ENCODE measurements at places on chromosomes 12 and 14. TPM values are rescaled to one million over a fixed set of nuclear protein-coding genes. Genes with fewer than 3 reads are reported as not detected.

ENDOU gene
- polyA plus RNA-seq: 0.35 TPM

PELI2 gene
- polyA plus RNA-seq: 3.4 TPM

HOXC12 gene
- 0.48 TPM for polyA plus RNA-seq

GRCh38 chr12:6956021-6956727, 5.0 kb downstream of the PTPN6 start:
- DNase-seq: no peak

DNA sequence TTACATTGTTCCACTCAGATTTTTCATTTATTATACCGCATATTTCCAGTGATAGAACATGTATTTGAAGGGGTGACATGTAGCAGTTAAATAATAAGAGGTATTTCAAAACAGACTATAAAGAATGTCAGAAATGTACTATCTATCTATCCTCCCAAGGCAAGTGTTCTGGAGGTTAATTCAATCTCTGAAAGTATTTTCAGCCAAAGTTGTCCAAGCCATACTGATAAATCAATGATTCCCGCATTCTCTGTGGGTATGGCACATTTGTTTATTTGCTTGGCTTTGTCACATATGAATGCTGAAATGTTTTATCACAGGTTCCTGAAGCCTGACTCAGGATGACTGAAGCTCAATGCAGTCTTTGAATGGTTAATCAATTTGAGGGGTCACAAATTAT, 35.8 kb downstream of the KCNH5 start:
- no peak for DNase-seq

GRCh38 chr12:70994217-70994788, 73.8 kb upstream of the PTPRR start:
- peak; percentile 67 for DNase-seq

GRCh38 chr14:105437723-105438500, 18.3 kb downstream of the MTA1 start:
- no peak for DNase-seq

GRCh38 chr14:77037938-77038568, 9.5 kb upstream of the IRF2BPL start:
- DNase-seq: no peak

- no peak for DNase-seq
These were observed 272.0 kb upstream of the E2F7 start for GRCh38 chr12:77337362-77337761.

GRCh38 chr14:53470351-53471043, 317.4 kb upstream of the DDHD1 start:
- DNase-seq: no peak

Data from hindlimb muscle (tissue), 1 donor.